IPS DF 19.7 (cell line): ENCODE measurements at places on chromosomes 11 and 22.

DNA sequence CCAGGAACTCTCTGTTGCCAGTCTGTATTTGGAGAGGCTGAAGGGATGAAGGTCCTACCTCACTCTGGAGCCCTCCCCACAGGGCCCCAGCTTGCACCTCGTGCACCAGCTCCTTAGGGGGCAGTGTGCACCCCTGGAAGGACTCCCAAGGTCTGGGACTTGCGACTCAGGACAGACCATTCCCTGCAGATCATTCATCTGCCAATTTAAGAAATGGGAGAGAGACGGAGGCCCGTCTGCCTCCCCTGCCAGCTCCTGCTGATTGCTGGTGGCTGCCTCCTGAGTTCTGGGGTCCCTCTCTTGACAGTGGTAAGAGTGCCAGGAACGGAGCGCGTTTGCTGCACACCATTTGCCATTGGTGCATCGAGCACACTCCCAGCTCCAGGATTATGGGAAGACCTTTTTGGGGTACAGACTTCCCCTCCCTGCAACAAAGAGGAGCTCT, 27.4 kb upstream of the MALAT1 start:
- DNase-seq, result no peak

- DNase-seq, result no peak
Measured at GRCh38 chr22:20946080-20946986, 20.7 kb upstream of the AIFM3 start.

GRCh38 chr11:106381895-106382294, 304.4 kb downstream of the AASDHPPT start:
- no peak for DNase-seq

DNA sequence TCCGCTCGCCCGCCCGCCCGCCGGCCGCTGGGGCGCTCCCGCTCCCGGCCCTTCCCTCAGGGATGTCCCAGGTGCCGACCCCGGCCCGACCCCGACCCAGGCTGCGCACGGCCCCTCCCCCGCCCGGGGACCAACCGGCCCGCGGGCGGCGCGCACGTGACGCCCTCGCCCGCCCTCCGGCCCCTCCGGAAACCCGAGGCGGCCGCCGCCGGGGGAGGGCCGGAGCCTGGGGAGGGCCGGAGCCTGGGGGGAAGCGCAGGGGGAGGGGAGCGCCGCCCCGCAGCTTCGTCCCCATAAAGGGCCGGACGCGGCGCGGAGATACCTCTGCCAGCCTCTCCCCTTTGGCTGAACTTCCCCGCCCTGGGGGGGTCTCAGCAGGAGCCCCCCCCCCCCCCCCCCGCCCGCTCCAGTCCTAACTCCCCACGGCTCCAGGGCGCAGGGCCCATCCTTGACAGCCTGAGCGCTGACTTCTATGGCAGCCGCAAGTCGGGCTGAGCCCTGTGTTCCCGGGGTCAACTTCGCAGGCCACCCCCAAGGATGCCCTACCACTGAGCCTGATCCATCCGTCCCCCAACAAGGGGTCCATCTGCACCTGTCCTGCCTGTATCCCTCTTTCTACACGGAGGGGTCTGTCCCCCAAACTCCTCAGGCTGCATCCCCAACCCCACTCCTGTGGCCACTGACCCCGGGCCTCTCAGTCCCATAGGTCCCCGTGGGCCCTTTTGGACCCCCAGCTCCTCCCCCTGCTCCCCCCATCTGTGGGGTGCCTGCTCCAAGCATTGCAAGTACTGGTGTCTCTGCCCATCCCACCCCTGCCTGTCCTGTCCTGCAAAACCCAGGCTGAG, at the start of gene MAPK12:
MAPK12 (minus strand) TSS at position 69 of the 845 bp plus-strand sequence. CDS start 174 bp downstream, outside the sequence.
- DNase-seq, result no peak

GRCh38 chr11:19689281-19690000, 23.2 kb upstream of the NAV2 start:
- DNase-seq, result no peak

- DNase-seq, result no peak
Measured at GRCh38 chr11:75899806-75900205, 84.8 kb downstream of the UVRAG start.

GRCh38 chr11:8658321-8659057, 24.0 kb downstream of the TRIM66 start:
- DNase-seq, result no peak

GRCh38 chr22:22200569-22201184, 43.9 kb upstream of the VPREB1 start:
- no peak for DNase-seq

GRCh38 chr11:33994937-33995336, 56.6 kb upstream of the CAPRIN1 start:
- DNase-seq, result no peak

- no peak for DNase-seq
Measured at GRCh38 chr22:36232715-36233401, 6.5 kb downstream of the APOL2 start.

DNA sequence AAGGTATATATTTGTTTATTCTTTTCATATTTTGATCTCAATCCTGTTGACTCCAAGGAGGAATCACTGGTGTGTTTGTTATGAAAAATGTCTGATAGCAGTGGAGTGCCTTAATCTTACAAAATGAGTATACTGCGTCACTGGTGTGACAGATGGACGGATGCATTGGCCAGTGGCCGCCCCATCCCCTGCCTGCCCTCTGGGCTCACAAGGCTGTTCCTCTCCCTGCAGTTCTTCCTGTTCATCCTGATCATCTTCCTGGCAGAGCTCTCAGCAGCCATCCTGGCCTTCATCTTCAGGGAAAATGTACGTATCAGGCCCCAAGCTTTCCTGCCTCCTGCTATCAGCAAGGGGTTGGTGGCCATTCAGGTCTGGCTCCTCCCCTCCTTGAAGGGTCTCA, 32.9 kb downstream of the TP53I11 start:
- no peak for DNase-seq

- DNase-seq, result no peak
Measured at GRCh38 chr11:119297938-119298337, 19.0 kb downstream of the MCAM start.

- no peak for DNase-seq
Measured at GRCh38 chr22:40039482-40040115, 44.8 kb downstream of the FAM83F start.

DNA sequence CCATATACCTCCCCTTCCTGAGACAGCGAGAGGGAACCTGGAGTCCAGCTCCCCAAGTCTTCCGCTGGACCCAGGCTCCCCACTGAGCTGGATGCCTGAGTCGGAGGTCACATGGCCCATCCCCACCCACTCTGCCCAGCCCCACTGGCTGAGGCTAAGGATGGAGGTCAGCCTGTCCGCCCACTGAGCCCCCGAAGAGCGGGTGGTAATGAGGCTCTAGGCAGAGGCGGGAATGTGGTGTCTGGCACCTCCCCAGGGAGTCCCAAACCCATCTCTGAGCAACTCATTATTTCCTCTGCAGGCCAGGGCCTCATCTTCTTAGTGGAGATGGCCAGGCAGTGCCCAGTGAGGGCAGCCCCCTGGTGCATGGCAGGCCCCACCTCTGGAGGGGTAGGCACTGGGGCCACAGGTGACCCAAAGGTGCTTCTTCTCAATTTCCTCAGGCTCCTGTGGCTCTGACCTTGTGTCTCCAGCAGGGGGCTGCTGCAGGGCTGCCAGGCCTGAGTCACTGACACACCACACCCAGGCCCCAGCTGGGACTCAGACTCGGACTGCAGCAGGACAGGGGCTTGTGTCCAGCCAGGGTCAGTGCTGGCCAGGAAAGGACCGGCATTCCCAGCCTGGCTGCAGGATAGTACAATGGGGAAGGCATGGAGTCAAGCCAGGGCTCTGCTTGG, 10.2 kb upstream of the PDE2A start:
- DNase-seq, result no peak

DNA sequence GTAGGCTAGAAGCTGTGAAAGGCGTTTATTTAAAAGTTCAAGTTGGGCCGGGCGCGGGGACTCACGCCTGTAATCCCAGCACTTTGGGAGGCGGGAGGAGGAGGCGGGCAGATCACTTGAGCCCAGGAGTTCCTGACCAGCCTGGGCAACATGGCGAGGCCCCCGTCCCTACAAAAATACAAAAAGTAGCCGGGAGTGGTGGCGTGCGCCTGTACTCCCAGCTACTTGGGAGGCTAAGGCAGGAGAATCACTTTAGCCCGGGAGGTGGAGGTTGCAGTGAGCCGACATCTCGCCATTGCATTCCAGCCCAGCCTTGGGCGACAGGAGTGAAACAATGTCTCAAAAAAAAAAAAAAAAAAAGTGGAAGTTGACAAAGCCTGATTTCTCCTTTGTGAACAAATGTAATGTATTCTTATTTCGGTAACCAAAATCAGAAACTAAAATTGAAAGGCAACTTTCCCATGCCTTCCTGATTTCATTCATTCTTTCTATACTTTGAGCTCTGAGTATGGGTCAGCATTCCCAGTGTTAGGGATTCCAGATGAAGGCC, 825 bp downstream of the PTPMT1 start:
- DNase-seq, result no peak

- no peak for DNase-seq
Measured at GRCh38 chr22:28344918-28345703, 334.5 kb downstream of the TTC28 start.

DNA sequence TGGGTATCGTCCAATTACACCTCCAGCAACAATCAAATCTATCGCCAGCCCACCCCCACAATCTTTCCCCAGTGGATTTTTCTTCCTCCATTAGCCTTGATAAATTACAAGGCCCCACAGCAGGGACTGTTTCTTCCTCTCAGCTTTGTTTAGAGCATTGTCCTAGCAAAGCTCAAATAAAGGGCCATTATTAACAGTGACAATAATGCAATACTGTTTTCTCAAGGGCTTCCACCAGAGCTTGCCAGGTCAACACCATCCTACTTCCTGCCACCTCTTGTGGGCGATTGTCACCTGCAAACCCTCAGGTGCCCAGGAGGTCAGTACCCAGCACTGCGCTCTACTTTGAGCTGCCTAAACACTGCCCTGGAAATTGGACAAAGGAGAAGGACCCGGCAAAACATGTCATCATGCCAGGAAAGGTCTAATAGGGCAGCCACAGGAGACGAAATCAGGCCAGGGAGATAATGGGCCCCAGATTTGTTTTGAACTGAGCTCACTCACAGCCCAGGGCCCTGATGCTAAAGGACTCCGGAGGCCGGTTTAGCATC, 95.2 kb downstream of the ABTB2 start:
- no peak for DNase-seq

- no peak for DNase-seq
Measured at GRCh38 chr11:126059238-126059781, 3.4 kb downstream of the CDON start.

DNA sequence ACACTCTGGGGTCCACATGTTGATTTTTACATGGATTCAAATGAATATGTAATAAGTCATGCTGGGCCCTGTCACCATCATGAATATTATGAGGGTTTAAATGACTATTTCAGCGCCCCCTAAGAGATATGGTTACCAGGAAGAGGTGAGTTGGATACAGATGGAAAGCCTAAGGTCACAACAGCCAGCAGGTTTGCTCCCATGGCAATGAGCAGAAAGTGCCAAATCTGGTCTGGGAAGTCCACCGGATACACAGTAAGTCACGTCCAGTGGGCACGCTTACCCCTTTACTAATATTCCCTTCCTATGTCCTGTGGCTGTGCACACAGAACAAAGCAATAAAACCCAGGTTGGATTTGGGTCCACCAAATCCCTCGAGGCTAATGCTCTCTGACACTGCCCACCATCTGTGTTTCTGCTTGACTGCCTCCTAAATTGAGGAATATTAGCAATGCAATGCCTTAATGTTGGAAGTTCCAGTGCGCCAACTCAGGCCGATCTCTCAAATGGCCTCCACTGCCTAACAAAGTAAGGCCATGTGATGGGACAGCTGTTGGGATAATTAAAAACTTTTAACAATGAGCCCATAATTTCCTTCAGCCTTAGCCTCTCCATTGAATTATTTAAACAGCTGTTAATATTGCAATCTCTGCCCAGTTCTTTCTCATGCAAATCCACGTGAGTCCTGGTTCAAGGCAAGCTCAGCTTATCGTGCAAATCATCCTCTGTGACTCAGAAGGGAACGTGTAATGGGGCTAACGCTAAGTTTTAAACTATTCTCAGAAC, 97.6 kb downstream of the SLC1A2 start:
- DNase-seq, result no peak

GRCh38 chr11:1532014-1532586, 40.0 kb downstream of the DUSP8 start:
- no peak for DNase-seq

DNA sequence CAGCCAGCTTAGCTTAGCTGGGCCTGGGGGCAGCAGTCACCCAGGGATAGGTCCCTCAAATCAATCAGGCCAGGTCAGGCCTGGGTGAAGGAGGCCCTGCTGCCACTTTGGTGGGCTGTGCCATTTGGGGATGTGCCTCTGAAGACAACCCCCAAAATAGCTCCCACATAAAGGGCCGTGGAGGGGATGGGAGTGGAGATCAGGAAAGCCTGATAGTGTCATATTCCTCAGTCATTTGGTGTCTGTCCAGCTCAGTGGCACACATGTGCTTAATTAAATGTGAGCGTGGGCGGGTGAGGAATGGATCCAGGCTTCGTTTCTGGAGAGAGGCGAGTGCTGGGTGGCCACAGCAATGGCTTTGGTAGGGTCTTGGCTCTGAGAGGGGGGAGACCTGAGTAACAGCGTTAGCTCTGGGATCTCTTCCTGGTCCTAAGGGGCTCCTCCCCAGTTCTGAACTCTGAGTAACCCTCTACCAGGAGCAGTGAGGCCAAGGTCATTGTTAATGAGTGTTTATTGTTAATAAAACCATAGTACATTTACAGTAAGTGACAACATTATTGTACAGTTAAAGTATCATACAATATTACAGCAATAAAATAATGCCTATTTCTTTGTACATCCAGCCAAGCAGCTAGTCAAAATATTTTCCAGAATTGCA, 45.2 kb downstream of the NAT10 start:
- no peak for DNase-seq

GRCh38 chr22:17268501-17269223, 49.4 kb upstream of the ADA2 start:
- DNase-seq, result no peak

- DNase-seq, result no peak
Measured at GRCh38 chr11:44329472-44330230, 19.7 kb upstream of the ALX4 start.

- no peak for DNase-seq
Measured at GRCh38 chr11:114057605-114058004, 1.9 kb upstream of the ZBTB16 start.

DNA sequence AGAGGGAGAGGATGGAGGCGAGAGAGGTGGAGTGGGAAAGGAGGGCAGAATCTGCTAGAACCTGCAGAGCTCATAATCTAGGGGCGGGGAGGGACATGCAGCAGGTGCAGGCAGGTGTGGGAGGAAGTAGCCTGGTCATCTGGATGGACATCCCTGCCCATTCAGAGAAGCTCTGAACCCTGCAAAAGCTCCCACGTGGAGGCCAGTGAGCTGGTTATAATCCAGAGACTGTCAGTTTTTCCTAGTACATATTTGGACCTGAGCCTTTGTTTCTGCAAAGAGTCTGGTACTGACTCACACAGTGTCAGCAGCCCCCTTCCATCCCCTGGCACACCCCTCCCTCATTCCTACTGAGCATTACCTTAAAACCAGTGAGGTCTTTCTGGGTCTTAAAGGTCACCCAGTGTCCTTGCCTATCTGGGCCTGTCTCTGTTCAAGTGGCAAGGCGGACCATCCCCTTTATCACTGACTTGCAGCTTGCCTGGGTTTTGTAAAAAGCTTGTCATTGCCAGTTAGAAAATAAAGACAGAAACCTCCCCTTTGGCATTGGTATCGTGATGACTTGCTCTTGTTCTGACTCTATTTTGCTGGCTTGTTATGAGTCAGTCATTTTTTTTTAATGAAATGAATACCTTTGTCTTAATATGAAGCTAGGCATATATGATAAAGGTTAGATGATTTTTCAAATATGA, 26.1 kb downstream of the PTPRJ start:
- DNase-seq, result no peak

- DNase-seq, result no peak
Measured at GRCh38 chr11:65002706-65003105, 5.9 kb upstream of the BATF2 start.

- no peak for DNase-seq
Measured at GRCh38 chr11:88779577-88779976, 286.2 kb downstream of the GRM5 start.
